Esophagus muscularis mucosa (tissue), 4 donors: ENCODE measurements at places on chromosomes 6 and 20. TPM values are rescaled to one million over a fixed set of nuclear protein-coding genes. Genes with fewer than 3 reads are reported as not detected.

The TMEM244 gene
- not detected for total RNA-seq

The RSPH4A gene
- total RNA-seq: 0.29 TPM

DNA sequence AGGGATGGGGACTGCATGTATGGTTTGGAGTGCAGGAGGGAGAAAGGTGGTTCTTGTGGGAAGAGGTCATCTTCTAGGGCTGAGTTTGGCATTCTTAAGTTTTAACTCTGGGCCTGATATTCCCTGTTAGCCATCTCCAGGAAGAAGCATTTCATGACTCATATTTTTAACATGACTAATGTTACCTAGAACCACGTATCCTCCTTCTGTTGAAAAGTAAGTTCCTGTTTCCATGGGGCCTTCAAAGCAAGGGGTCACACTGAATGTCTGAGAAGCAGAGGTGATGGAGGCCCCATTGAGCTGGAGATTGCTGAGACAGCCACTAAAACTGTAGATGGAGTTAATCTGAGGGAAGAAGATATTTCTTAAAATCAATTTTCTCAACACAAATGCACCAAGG lies 30.2 kb downstream of the FAM229B start:
- DNase-seq: no peak

GRCh38 chr6:148943451-148943850 lies 196.6 kb downstream of the UST start:
- DNase-seq: no peak

- DNase-seq: no peak
Observed at GRCh38 chr20:48080583-48080982, 295.3 kb upstream of the SULF2 start.

- DNase-seq: no peak
Observed at GRCh38 chr20:18712131-18712530, 101.5 kb upstream of the SCP2D1 start.

DNA sequence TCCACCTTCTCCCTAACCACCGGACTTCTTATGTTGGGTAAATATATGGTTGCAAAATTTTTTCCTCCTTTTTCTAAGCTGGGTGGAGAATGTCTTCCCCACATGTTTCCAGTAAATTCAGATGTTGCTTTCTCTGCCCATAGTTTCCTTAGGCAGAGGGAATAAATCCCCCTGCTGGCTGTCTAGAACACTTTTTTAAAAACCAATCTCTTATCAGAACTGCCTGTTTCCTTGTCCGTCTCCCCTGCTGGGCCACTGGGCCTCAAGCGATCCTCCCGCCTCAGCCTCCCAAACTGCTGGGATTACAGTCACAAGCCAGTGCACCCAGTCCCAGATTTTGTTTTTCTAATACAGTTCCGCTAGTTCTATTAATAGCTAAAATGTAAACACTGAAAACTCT lies 9.9 kb upstream of the WFDC2 start:
- DNase-seq: no peak
